ENCODE measurements at places on chromosomes 5 and 9. TPM values are rescaled to one million over a fixed set of nuclear protein-coding genes. Genes with fewer than 3 reads are reported as not detected.

The RNF183 gene
- total RNA-seq = not detected

The S1PR3 gene
- 77.7 TPM for total RNA-seq

The HMGCR gene
- 124 TPM for total RNA-seq

The NR5A1 gene
- not detected for total RNA-seq

The ARPC5L gene
- total RNA-seq = 10.4 TPM

The SOWAHA gene
- total RNA-seq = not detected

The SPOCK1 gene
- total RNA-seq = 302 TPM

The FGFR4 gene
- 19.8 TPM for total RNA-seq

The SH3TC2 gene
- total RNA-seq = 0.65 TPM

The LHX2 gene
- not detected for total RNA-seq

The ELAVL2 gene
- 0.14 TPM for total RNA-seq

The ARAP3 gene
- total RNA-seq = 2.6 TPM

The ENTPD2 gene
- total RNA-seq = not detected

The DCTN4 gene
- 48.4 TPM for total RNA-seq

The GABRA1 gene
- not detected for total RNA-seq

The SERF1A gene
- total RNA-seq = 2.4 TPM

The HRH2 gene
- total RNA-seq = not detected

The SKIC3 gene
- 131 TPM for total RNA-seq

The MVB12B gene
- 2.0 TPM for total RNA-seq

The SLC46A2 gene
- not detected for total RNA-seq

The CNTFR gene
- under 0.01 TPM for total RNA-seq

The CREBRF gene
- 25.4 TPM for total RNA-seq

The MARCOL gene
- 8.3 TPM for total RNA-seq

The PTGDS gene
- total RNA-seq = 2.3 TPM

The TESK1 gene
- 12.2 TPM for total RNA-seq

The LPCAT1 gene
- 73.4 TPM for total RNA-seq
